ENCODE measurements at places on chromosomes 2 and 18.

DNA sequence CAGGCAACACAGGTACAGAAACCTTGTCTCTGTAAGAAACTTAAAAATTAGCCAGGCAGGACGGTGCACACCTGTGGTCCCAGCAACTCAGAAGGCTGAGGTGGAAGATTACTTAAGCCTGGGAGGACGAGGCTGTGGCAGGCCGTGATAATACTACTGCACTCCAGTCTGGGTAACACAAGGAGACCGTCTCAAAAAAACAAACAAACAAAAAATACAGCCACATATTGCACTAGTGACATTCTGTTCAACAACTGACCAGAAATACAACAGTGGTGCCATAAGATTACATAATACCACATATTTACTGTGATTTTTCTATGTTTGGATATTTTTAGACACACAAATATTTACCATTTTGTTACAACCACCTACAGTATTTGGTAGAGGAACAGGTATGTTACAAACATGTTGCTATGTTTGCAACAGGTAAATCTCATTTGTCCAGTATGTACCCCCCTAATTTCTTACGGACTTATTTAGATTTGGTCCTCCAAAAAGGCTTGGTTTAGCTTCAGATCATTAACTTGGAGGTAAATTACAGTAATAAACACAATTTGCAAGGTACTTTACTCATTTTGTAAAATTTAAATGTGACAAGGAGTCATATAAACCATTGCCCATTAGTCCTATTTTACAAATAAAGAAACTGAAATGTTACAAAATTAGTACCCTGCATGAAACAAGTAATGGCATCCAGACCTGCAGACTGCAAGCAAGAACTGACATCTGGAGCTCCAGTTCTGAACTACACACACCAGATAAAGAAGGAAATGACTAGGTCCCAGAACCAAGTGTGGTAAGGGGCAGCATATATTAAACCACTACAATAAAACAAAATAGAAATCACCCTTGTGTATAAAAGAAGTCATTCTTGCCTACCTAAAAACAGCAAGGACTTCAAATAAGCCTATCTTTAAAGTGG lies 36.8 kb downstream of the TRIP12 start:
- DNase-seq, result no peak

DNA sequence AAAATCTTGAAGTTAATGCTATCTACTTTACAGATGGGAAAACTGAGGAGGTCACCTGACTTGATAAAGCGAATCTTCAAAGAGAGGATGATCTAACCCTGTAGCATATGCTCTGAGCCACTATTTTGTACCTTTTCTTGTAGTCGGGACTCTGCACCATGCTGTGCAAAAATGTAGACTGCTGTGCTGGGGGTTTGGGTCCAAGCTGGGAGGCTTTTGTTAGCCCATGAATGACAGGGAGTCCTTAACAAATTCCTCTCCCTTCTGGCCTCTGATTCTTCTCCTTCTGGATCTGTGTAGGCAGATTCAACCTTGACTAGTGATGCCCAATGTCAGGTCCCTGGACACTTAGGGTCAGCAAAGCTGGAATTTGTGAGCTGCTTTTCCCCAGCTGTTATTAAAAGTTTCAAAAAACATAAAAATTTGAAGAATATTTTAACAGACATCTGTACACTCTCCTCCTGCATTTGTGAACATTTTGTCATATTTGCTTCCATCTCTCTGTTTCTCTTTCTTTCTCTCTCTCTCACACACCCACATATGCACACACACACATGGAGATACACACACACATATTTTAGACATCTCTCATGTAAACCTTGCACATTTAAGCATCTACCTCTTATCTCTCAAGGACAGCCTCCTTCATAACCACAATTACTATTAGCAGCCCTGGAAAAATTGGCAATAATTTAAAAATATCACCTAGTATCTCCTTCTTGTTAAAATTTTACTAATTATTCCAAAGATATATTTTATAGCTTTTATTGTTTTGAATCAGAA lies 335.0 kb upstream of the TRIB2 start:
- no peak for DNase-seq

GRCh38 chr2:112885506-112885902 lies 25.5 kb upstream of the IL37 start:
- no peak for DNase-seq

DNA sequence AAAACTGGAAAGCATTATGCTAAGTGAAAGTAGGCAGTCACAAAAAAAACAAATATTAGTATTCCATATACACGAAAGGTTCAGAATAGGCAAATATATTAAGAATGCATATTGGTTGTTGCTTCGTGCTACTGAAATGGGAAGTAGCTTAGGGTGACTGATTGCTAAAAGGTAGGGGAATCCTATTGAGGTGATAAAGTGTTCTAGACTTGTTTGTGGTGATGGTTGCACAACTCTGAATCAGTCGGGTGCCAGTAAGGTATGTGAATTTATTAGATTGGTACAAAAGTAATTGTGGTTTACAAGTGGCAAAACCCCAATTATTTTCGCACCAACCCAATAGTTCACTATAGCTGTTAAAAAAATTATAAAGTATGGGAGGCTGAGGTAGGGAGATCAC lies 20.7 kb downstream of the USP34 start:
- DNase-seq, result no peak

- DNase-seq, result peak; percentile 51
Observed at GRCh38 chr2:237213315-237214022, 127.8 kb downstream of the COPS8 start.

- DNase-seq, result no peak
Observed at GRCh38 chr18:5496305-5496704, 47.5 kb downstream of the EPB41L3 start.

- DNase-seq, result no peak
Observed at GRCh38 chr18:2222270-2223185, 348.8 kb downstream of the METTL4 start.

DNA sequence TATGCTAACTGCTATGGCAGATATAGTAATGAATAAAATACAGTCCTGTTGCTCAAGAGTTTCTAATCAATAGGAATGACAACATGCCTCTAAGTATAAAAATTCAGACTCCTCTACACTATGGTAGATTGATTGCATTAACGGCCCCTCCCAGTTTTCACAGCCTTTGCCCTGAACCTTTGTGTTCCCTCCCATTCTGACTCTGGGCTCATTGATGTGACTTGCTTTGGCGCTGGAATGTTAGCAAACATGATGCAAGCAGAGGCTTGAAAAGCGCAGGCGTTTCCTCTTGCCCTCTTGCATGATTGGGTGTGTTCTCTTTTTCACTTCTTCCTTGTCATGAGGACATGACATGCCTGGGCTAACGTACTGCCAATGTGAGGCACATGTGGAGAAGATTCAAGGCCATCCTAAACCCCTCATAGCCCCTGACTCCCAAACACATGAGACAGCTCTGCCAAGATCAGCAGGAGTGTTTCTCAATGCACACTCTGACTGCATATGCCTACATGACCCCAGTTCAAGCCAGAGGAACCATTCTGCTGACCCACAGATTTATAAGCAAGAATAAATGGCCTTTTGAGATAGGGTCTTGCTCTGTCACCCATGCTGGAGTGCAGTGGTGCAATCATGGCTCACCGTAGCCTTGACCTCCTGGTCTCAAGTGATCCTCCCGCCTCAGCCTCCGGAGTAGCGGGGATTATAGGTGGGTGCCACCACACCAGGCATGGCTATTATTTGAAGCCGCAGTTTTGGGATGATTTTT lies 49.7 kb upstream of the CD28 start:
- peak; percentile 39 for DNase-seq

GRCh38 chr2:43790147-43790546 lies 16.3 kb downstream of the DYNC2LI1 start:
- no peak for DNase-seq

- DNase-seq, result no peak
Observed at GRCh38 chr2:104025295-104025694, 828.6 kb upstream of the POU3F3 start.

- DNase-seq, result peak; percentile 45
Observed at GRCh38 chr2:196601430-196602306, 37.8 kb upstream of the CCDC150 start.

- DNase-seq, result no peak
Observed at GRCh38 chr18:64208516-64208915, 59.6 kb upstream of the LINC00305 start.

GRCh38 chr2:171547720-171548119 lies 25.4 kb downstream of the CYBRD1 start:
- DNase-seq, result no peak

DNA sequence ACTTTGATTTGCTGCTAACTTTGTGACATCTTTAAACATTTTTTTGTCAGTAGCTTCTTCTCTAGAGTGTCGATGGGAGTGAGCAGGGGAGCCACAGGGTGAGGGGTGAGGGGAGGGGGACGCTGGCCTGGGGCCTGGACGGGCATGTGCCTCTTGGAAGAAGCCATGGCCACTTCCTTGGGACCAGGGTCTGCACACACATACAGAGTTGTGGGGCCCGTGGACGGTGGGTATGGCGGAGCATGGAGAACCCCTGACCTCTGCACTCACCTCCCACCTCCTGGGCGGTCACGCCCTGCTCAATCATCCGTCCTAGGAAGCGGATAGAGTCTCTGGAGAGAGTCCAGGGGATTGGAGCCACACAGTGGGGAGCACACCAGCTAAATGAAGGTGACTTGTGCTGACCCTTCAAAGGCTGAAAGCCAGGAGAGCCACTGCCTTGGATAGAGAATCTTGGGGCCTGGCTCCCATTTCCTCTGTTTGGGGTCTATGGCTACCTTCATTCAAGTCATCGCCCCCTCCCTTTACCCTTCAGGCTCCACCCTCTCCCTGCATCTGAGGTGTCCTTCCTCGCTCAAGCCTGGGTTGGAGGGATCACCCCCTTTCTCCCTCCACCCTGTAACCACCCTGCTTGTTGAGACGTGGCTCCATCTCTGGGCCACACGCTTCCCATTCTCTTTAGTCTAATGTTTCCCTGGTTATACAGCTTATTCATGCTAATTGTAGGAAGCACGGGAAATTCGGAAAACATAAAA lies 63.9 kb upstream of the HAAO start:
- DNase-seq, result no peak

- DNase-seq, result no peak
Observed at GRCh38 chr2:7785700-7786099, 868.5 kb downstream of the RNF144A start.

DNA sequence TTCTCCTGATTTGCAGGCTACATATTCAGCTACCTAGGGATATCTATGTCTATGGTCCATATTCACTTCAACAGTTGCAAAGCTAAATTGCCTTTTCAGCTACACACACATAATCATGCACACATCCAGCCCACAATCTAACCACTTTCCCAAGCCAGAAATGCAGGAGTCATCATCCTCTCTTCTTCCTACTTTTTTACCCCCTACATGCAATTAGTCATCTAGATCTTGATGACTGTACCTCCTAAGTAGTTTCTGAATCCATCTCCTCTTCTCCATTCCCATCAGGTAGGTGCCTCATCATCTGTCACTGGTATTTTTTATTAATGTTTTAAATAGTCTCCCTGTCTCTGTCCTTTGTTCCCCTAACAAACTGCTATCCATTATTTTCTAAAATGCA lies 23.7 kb upstream of the SPRED2 start:
- no peak for DNase-seq

DNA sequence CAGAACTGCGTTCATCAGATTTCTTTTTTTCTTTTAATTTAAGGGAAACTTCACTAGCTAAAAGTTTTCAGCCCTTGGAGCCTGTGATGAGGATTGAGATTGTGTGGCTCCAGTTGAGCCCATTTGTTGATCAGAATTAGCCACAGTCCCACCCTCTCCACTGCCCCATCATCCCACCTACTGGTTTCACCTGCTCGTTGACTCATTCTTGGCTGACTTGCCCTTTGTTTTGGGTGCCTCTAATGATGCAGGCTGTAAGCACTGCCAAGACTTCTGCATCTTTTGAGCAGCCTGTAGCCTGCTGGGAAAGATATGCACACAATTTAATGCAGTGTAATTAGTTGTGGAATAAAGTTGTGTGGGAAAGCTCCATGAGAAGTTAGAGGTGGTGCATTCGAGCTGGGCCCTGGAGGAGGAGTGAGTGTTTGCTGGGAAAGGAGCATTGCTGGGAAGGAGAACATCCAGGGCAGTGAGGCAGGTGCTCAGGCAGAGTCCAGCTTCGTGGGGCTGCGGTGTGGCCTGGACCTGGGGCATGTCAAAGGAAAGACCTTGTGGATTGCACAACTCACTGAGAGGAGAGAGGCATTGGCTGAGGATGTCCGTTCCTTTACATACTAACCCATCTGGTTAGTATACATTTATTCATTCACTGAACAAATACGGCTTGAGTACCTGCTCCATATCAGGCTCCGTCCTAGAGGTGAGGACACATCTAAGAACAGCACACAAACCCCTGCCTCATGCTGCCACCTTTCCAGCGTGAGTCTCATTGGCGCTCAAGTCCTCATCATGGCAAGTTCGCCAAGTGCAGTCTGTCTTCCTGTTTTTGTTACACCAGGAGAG lies 18.2 kb downstream of the ASPRV1 start:
- DNase-seq, result no peak

DNA sequence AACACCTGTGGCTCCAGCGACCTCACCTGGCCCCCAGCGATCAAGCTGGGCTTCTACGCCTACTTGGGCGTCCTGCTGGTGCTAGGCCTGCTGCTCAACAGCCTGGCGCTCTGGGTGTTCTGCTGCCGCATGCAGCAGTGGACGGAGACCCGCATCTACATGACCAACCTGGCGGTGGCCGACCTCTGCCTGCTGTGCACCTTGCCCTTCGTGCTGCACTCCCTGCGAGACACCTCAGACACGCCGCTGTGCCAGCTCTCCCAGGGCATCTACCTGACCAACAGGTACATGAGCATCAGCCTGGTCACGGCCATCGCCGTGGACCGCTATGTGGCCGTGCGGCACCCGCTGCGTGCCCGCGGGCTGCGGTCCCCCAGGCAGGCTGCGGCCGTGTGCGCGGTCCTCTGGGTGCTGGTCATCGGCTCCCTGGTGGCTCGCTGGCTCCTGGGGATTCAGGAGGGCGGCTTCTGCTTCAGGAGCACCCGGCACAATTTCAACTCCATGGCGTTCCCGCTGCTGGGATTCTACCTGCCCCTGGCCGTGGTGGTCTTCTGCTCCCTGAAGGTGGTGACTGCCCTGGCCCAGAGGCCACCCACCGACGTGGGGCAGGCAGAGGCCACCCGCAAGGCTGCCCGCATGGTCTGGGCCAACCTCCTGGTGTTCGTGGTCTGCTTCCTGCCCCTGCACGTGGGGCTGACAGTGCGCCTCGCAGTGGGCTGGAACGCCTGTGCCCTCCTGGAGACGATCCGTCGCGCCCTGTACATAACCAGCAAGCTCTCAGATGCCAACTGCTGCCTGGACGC lies 4.9 kb downstream of the GPR35 start:
- DNase-seq, result no peak

GRCh38 chr2:28926847-28927246 lies 32.4 kb downstream of the WDR43 start:
- DNase-seq, result no peak

- DNase-seq, result no peak
Observed at GRCh38 chr2:121037480-121037879, 247.5 kb downstream of the TFCP2L1 start.

GRCh38 chr2:201882353-201883090 lies 76.2 kb downstream of the CDK15 start:
- peak; percentile 77 for DNase-seq

- DNase-seq, result no peak
Observed at GRCh38 chr2:188788621-188789020, 185.6 kb upstream of the COL3A1 start.

GRCh38 chr2:38615237-38615636 lies 12.5 kb upstream of the HNRNPLL start:
- DNase-seq, result no peak

- DNase-seq, result no peak
Observed at GRCh38 chr2:63078852-63079606, 28.4 kb downstream of the OTX1 start.
